ENCODE measurements at places on chromosomes 11 and 22.

DNA sequence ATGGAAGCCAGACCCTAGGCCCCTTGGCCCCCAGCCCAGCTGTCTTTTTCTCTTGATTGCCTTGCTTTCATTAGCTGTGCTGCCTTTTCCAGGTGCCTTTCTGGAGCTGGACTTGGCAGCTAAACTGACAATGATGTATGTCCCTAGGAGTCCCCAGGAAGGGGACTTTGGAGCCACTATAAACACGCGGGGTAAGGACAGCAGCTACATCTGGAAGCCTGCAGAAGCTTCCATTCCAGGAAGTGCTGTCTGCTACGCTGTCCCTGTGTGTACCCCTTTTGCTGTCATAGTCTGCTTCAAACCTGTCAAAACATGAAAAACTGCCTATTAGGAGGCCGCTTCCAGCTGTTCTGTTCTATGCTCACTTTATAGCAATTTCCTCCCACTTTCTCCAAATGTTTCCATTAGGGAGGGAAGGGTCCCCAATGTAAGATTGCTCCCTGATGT lies 153.3 kb upstream of the RAG2 start:
- no peak for DNase-seq

DNA sequence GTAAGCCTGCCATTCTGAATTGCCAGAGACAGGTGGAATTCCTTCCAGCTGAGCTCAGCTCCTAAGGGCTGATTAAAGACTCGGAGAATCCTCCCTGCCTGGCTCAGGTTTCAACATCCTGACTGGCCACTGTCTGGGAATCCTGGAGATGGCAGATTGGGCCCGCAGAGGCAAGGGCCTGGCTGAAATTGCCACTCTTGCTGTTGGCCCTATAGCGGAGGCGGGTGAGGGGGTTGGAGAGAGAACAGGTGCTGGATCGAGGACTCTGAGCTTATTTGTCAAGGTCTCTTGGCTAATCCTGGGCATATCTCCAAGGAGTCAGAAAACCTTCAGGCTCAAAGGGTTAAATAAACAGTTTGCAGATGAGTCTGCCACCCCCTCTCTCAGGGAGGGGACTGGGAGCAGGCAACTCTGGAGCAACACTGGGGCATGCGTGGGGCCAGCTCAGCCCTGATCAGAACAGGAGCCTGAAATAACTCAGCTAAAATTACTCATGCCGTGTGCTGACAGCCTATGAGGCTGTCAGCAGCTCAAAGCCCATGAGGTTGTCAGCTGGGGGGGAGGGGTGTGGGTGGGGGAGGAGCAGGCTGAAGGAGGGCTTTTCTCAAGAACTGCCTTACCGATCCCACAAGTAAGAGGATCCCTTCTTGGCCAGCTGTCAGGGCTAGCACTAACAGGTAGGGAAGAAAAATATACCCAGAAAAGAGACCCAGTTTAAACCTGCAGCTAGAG lies 14.7 kb upstream of the MFRP start:
- DNase-seq, result peak; percentile 87

- DNase-seq, result peak; percentile 51
Measured at GRCh38 chr11:3109921-3110706, 52.9 kb upstream of the CARS1 start.

GRCh38 chr22:37333724-37334460 lies 51.6 kb downstream of the CYTH4 start:
- DNase-seq, result no peak

GRCh38 chr22:31901388-31902137 lies 42.8 kb upstream of the YWHAH start:
- no peak for DNase-seq
